ENCODE measurements at places on chromosomes 1 and 21.

GRCh38 chr1:84492726-84493125 lies 13.5 kb upstream of the SPATA1 start:
- DNase-seq: no peak

DNA sequence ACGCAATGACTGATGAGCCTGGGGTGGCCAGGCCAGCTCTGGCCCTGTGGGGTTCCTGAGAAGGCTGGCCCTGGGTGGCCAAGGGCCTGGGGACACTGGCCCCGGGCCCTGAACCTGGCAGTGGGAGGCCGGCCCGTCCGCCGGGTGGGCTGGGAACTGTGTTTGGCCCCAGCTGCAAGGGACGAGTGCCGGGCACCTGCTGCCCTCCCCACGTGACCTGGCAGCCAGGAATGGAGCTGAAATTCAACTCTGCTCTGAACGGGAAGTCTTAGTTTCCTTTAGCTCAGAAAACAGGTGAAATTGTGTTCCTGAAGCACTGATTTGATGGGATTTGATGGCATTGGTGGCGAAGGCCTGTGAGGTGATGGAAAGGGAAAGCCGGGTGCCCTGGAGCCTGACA lies 8.2 kb upstream of the TTLL10 start:
- DNase-seq: no peak

DNA sequence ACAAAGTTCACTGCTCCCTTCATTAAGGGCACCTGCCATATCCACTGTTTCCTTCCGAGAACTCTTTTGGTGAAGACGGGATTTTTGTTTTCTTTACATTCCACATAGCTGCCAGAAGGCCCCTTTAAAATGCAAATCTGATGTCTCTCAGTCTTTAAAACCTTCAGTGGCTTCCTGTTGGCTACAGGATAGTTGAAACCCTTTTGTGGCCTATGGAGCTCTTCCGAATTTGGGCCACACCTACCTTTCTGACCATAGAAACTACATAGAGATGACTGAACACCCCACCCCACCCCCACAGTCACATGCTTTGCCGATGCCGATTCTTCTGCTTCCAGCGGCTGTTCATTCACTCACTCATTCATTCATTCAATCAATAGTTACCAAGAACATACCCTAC lies 502.6 kb downstream of the KIF26B start:
- DNase-seq: no peak

GRCh38 chr1:84344286-84344685 lies 42.8 kb downstream of the SAMD13 start:
- DNase-seq: no peak

DNA sequence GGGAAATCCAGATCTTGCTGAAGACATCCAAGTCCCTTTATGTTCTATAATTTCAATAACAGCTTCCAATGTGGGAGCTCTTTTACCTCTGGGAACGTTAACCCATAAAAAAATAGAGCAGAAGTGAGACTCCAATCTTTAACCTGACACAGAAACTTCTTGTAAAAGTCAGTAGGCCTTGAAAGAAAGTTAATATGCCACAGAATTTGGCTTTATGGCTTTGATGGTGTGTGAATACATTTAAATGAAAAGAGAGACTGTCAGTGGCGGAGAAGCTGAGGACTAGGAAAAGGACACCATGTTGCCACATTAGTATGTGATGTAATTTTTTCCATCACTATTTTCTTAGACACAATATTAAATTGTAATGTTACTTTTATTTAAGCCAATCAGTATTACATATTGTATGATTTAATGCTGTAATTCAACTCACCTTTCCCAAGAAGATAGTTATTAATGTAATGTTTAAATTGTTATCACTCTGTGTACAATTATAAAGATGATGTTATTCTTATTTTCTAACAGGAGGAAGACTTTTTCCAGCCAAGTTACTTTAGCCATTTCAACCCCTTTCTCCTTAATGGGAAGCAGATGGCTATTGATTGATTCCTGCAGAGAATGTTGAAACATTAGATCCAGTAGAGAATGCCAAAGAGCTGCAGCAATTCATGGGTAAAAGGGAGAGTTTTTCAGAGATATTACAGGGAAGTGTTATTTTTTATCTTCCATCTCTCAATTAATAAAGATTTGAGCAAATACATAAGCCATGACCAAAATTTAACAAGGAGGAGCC lies 17.5 kb upstream of the CLDN8 start:
- no peak for DNase-seq

- DNase-seq: no peak
Measured at GRCh38 chr1:233278631-233279030, 16.9 kb downstream of the PCNX2 start.

DNA sequence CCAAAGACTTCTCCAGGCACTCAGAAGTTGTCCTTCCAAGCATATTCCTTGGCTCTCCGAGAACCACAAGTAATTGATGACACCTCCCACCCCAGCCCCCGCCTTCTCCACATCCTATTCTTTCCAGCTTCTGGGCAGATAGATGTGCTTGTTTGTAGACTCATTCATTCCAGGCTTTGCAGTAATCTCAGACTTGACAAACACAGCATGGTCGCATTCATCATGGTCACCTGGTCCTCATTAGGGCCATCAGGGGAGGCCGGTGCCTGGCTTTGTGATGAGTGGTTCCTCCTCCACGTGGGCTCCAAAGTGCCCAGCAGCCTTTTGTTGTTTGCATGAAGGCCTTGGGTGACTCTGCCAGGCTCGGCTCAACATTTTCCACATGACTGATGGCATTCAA lies 28.5 kb upstream of the KCNE2 start:
- DNase-seq: no peak

- no peak for DNase-seq
Measured at GRCh38 chr1:55926906-55927471, 652.4 kb downstream of the PLPP3 start.

- no peak for DNase-seq
Measured at GRCh38 chr1:18632783-18633421, 2.3 kb downstream of the PAX7 start.

DNA sequence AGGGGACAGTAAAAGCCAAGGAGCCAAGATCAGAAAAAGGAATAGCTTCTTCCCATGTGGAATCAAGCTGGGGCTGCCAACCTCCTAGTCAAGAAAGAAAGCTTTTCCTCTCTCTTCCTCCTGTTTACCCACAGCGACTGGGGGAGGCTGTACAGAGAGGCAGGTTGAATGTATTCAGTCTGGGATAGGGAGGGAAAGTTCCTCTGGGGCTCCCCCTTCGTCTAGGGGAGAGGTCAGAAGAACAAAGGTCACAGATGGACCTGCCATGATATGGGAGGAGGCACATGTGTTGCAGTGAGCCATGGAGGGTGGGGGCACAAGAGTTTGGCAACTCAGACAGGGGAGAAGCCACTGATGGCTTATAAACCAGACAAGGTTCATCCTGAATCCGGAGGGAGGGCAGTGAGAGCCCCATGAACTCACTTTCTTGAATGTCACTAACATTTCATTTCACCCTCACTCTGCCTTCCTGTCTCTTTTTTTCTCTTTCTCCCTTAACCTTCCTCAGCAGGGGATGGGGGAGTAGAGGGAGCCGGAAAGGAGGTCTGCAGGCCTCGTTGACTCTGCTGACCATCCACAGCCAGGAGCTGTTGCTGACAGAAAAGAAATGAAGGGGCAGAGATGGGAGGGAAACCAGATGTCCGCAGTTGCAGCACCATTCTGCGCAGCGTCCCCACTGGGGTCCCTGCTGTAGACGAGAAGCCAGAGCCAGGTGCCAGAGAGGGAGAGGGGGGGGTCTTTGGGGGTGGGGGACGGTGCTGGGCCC lies 61.1 kb downstream of the PLXNA2 start:
- DNase-seq: no peak

GRCh38 chr1:228013935-228014930 lies 7.4 kb downstream of the WNT3A start:
- no peak for DNase-seq
